ENCODE measurements at places on chromosomes 11 and 22.

- no peak for DNase-seq
These were observed 252 bp downstream of the APOL2 start for GRCh38 chr22:36239150-36239400.

- no peak for DNase-seq
These were observed 39.5 kb upstream of the CLNS1A start for GRCh38 chr11:77677138-77677537.

GRCh38 chr11:63660972-63661371 lies 10.2 kb downstream of the ATL3 start:
- no peak for DNase-seq

DNA sequence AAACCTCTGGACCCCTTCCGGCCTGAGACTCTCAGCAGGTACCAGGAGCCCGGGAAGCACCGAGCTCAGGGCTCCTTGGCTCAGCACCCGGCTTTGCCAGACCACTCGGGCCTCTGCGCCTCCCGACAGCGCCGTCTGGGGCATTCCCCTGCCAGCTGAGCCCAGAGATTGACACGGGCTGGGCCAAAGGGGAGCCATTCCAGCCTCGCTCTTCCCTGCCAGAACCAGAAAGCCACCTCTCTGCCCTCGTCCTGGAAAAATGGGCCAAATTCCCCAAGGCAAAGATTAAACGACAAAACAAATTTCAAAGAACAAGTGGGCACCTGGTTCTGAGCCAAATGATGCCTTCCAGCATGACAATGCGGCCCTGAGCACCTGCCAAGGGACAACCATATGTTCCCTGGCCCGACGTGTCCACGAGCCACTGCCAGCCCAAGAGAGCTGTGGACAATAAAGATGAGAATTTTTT lies 59.3 kb downstream of the CELSR1 start:
- no peak for DNase-seq

DNA sequence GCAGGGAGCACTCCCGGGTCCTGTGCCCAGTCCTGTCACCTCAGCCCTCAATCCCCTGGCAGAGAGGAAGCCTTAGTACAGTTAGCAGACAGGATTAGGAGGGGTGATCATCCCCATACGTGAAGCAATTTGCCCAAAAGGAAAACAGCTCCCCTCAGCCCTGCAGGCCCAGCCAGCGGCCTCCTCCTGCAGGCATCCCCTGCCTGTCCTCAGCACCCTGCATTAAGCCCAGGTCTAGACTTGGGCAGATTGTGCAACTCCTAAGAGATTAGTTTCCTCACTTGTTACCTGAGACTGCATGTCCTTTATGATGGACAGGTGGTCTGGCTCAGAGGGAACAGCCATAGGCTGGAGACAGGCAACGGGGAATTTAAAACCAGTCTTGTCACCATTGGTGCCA lies 95.5 kb upstream of the TMEM45B start:
- DNase-seq: no peak

DNA sequence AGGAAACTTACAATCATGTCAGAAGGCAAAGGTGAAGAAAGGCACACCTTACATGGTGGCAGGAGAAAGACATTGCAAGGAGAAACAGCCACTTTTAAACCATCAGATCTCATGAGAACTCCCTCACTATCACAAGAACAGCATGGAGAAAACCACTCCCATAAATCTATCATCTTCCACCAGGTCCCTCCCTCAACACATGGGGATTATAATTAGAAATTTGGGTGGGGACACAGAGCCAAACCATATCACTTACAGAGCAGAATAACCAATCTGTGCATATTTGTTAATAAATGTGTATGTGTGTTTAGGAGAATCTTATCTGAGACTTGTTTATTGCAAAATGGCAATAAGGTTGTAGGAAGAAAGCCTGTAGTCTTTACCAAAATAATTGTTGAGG lies 205.2 kb upstream of the ANO3 start:
- no peak for DNase-seq

DNA sequence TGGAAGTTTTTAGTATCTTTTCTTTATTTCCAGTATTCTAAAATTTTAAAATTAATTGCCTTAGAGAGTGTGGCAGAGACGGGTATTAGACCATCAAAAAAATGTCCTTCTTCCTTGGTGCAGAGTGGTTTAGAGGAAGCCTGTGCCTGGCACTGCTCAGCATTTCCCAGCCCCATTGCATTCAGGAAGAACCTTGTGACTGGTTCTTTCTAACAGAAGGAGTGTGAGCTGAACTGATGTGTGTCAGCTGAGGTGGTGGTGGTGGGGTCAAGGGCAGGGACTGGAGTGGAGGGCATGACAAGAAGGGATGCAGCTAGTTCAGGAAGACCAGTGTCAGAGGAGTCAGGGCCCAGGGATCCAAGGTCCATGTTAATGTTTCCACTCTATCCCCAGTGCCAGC lies 58.7 kb upstream of the FDX1 start:
- no peak for DNase-seq
